ENCODE measurements at places on chromosomes 5 and 9.
A peak's percentile ranks its signal among the peaks of the same experiment; 100 is the strongest.

GRCh38 chr5:68332080-68332451 lies 116.5 kb downstream of the PIK3R1 start:
- no peak for DNase-seq

GRCh38 chr9:130054325-130054786 lies 650 bp downstream of the GPR107 start:
- no peak for DNase-seq

DNA sequence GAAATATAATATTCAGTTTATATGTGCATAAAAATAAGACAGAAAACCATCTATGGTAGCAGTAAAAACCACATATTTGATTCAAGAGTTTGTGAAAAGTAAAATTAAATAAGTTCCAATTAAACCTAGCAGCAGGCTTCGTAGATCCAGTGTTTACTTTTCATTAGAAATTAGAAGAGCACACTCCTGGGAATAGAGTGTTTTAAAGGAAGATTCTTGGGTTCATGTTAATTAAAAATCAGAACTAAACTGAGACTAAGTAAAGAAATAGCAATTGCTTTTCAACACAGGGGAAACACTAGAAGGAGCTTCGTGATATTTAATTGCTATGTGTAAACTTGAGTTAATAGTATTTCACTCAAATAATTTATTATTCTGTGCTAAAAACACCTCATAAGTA lies 1097.8 kb upstream of the CDH18 start:
- DNase-seq = no peak

DNA sequence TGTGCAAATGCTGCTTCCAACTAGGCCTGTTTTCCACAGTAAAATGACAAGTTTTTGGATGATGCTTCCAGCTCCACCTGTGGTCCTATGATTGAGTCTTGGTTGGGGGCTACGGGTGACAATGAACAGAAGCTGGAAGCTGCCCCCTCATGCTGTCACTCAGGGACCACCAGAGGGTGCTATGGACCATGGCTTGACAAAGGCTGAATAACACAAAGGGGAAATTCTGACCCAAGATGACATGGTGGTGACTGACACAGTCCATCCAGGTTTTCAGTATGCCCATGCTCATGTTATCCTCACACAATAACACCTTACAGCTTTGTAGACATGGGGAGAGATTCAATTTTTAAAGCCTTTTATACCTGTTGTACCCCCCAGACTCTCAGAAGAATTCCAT lies 23.9 kb upstream of the SAP30L start:
- DNase-seq = no peak

DNA sequence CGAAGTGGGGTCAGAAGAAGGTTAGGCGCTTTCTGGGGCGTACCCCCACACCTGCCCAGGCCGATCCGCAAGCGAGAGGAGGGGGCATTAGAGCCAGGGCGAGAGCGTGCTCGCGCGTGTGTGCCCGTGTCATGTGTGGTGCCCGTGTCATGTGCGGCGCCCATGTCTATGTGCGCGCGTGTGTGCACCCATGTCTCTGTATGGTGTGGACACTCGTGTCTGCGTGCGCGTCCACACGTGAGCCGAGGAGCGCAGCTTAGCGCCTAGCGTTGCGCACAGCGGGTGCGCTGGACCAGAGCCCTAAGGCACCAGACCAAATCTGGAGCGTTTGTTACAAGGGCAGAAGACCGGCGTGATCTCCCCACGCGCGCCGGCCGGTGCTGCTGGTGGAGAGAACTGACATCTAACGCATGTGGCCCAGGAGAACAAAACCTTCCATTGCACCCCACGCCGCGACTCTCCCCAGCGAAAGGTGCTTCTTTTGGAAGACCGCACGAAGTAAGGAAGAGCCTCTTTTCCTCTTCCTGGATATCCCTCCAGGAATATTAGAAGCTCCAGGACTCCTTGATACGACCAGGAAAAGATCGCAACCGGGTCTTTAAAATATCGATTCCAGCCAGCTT lies 644 bp downstream of the NIM1K start:
- peak; percentile 30 for DNase-seq

- no peak for DNase-seq
Observed at GRCh38 chr9:34976992-34977391, 12.6 kb upstream of the DNAJB5 start.

DNA sequence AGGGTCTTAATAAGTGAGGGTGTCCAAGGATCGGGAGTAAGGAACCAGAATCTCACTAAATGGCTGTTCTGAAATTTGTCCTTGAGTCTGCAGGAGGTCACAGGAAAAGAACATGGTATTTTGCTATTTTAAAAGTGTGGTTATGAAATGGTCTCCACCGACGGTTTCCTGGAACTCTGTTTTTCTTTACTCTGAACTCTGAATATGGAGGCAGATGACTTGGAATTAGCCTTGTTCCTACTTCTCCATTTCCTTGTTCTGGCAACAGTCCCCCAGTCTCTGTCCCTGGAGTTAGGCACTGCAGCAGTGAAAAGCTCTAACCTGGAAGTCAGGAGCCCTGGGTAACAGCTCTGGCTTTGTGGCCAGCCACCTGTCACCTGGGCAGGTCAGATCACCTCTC lies 46.6 kb upstream of the C5orf58 start:
- no peak for DNase-seq

GRCh38 chr5:152378730-152379129 lies 26.3 kb downstream of the NMUR2 start:
- DNase-seq = no peak

- no peak for DNase-seq
Observed at GRCh38 chr9:96045811-96046210, 170.3 kb downstream of the ERCC6L2 start.

DNA sequence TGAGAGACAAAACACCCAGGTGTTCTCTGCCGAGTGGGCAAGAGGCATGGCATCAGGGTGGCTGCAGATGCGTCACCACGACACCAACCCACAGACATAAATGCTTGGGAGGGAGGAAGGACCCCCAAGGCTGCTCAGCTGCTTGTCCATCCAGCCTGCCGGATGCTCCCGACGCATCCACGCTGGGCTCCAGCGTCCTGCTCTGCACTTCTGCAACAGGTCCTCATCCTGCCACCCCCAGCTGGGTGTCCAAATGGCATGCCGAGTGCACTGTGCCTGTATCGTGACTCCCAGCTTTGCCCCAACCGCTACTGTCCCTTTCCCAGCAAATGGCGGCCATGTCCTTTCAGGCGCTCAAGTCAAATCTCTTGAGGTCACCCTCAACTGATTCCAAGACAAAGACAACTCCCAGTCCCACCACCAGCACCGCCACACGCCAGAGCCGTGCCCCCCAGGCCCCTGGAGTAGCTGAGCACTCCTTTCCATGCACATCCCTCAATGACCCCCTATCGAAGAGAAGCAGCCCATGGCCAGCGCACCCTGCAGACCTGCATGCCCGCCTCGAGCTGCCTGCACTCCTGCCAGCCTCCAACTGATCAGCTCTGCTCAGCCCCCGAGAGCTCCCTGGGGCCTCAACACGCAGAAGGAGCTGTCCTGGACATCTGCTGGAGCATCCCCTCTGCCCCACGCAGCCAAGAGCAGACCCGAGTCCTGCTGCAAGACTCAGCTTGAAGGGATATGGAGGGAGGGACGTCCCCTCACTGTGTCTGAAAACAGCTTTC lies 116.7 kb downstream of the ROR2 start:
- DNase-seq = no peak

DNA sequence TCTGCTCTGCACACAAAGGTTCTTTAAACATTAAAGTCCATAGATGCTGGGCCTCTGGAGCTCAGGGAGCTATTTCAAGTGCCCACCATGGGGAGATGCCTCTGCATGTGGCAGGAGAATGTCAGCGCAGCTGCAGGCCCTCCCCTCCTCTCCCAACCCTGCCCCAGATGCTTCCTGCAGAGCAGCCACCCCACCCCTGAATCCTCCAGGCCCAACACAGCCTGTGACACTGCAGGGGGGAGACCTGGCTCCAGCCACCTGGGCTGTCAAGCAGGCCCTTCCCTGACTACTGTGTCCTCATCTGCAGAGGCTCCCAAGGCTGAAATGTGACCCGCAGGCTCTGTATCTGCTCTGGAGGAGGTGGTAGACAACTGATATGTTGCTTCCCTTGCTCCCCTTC lies 213.9 kb downstream of the GABBR2 start:
- DNase-seq = no peak

- peak; percentile 62 for DNase-seq
Observed at GRCh38 chr5:162068412-162068811, 839 bp downstream of the GABRG2 start.

DNA sequence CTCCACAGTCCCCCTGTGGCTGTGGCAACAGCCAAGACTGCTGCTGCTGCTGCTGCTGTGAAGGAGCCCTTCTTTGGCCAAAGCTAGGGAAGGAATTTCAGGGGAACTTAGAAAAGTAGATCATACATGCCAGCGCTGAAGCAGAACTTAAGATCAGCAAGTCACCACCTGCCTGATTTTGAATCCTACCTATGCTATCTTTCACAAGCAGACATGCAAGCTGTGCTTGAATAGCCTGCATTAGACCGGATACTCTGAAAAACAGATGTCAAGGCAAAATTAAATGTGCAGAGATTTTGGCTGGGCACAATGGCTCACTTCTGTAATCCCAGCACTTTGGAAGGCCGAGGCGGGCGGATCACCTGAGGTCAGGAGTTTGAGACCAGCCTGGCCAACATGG lies 99.3 kb upstream of the ZNF366 start:
- DNase-seq = no peak

DNA sequence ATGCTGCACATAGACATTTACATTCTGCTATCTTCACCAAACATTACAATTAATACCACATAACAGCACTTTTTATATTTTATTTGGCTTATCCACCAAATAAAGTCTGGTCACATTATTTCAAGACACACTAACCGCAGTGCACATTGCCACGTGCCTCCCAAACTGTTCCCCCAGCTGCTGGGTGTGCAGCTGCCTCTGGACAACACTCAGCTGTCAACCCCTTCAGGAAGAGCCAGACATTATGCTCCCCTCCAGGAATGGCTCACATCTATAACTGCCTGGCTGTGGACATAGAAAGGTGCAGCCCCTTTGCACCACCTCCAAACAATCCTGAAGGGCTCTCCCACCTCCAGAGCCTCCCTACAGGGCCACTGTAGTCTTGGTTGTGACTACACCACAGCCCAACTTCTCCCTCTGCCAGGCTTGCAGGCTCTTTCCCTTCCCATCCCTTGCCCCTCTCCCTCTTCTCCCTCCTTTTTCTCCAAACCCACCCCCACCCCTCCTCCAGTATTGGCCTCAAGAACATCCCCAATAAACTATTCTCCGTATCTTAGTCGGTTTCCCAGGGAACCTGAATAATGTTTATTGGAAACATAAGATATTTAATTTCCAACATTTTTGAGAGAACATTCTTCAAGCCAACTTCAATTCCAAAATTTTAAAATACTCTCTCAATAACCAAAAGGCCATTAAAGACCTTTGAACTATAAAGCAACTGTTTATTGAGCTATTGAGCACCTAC lies 372.3 kb downstream of the CTNND2 start:
- peak; percentile 57 for DNase-seq

GRCh38 chr9:38394416-38394815 lies 1.9 kb downstream of the ALDH1B1 start:
- DNase-seq = no peak

DNA sequence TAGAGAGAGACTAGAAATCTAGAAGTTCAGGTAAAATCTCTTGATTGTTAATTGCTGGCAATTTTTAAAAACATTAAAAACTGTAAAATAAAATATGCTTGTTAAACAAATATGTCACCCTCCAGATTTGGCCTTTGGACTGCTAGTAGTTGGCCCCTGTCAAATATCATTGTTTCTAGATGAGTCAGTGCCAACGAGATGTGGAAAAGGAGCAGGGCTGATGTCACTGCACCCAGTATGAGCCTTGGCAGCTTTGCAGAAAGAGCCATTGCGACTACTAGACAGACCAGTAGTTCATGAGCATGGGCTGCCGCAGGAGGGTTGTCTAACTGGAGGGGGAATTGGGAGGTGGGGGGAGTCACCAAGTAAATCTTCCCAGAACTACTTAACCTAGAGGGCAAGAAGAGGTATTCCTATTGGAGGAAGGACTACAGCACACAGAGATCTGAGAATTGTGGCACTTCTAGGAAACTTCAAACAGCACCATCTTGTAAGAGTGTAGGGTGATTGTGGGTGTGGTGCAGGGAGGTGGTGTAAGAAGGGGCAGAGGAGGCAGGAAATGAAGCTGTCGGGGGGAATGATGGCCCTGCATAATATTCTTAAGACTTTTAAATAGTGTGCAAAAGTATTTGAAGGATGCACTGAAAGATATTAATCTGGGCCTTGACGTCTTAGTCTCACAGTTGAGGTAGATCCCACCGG lies 7.1 kb upstream of the DOCK2 start:
- no peak for DNase-seq

DNA sequence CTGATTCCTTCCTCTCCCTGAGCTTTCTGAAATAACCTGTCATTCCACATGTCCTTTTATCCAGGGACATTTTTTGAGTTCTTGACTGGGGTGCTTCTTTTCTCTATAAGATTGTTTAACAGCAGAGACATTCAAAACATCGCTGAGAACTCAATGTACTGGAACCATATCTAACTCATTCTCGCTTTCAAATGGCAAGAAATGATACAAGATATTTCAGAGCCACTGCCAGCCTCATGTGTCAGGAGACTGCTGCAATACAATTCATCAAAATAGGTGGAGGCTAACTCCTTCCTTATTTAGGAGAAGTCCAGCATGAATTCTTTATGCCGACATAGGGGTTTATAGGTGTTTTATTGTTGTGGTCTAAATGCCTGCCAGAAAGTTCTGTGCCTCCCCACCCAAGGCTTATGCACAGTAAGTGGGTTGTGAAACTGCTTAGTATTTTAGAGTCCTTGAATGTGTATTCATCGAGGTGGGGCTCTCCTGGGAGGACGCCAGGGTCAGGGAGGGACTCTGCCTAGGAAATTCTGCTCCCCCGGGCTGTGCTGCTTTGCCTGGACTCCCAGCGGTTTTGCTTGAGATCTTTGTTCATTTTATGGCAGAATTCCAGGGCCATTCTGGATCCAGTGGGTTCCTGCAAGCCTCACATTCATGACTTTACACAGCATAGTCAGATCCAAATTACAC lies 53.9 kb downstream of the ZNF474 start:
- DNase-seq = peak; percentile 55

- no peak for DNase-seq
Observed at GRCh38 chr9:11872471-11872870, 820.7 kb upstream of the TYRP1 start.

DNA sequence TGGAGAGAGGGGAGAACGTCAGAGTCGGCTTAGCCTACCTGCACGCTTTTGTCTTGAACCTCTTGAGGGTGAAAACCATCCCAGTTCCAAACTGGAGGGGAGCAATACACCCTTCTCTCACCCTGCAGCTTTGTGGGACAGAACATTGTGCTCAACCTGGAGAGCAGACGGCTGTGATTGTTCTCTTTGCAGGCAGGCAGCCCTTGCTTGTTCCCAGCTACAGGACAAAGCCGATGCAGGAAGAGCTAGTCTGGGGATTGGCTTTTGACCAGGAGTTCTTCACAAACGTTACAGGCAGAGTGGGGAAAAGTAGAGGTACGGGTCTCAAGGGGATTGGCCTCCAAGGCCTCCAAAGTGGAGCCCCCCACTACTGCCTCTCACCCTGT lies 33.9 kb upstream of the ARHGAP26 start:
- DNase-seq = no peak

GRCh38 chr5:156715287-156715686 lies 134.8 kb upstream of the PPP1R2B start:
- no peak for DNase-seq
